ENCODE measurements at places on chromosomes 7 and 10.
A peak's percentile ranks its signal among the peaks of the same experiment; 100 is the strongest.

- no peak for DNase-seq
Measured at GRCh38 chr7:52017802-52018679, 701.4 kb upstream of the COBL start.

DNA sequence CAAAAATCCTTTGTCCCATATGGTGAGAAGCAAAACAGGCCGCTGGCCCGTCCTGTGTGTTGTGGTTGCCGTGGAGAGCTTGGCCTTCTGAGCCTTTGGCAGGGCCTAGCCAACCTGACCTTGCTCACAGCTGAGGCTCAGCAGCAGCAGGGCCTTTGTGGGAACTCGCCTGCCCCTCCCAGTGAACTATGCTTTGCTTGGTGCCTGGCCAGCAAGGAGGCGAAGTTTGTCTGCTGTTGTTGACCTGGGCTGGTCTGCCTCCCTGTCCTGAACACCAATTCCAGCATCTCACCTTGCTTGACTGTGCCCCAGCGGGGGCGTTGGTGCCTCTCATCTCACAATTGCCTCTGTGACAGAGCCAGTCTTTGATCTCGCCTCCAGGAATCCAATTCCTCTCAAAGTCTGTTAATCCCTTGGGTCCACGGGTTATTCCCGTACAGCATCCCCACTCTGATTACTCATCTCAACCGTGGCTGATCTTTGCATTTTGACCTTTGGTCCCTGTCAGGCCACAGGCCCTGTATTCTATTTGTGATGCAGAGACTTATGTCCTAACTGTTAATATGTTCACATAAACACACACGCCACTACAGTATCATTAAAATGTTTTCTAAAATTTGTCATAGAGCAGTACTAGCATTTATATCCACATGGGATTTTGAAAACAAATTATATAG, 22.6 kb downstream of the EPDR1 start:
- no peak for DNase-seq

- DNase-seq = no peak
Measured at GRCh38 chr7:31111109-31111451, 59.0 kb downstream of the ADCYAP1R1 start.

DNA sequence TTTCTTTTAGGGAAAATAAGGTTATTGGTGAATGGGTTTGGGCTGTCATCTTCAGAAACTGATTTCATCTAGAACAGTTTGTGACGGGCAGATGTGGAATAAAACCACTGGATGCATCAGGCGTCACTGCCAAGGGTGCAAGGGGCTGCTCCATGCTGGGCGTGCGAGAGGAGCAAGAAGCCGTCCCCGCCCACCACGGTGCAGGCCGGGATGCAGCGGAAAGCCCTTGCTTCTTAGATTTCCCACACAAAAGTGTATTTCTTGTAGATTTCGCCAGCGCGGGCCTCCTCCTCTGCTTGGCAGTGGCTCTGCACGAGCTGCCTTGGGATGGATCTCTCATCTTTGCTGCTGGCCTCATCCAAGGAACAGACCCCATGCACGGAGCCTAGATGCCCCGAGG, 189.3 kb downstream of the CUX1 start:
- DNase-seq = no peak

DNA sequence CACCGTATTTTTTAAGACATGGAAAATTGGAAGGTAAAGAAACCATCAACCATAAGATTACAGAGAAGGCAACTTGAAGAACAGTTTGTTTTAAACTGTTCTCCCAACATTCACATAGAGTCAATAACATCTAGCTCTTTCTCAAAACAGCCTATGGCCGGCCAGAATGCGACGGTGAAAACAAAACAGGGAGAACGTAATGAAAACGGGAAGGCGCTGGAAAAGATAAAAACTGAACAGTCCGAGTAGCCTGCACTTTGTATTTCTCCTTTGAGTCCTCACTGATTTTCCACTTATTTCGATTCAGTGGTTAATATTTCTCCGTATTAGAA, 637 bp downstream of the MICU1 start:
- no peak for DNase-seq

- DNase-seq = no peak
Measured at GRCh38 chr7:155885167-155886155, 73.2 kb upstream of the SHH start.

- no peak for DNase-seq
Measured at GRCh38 chr10:9024210-9024609, 969.7 kb downstream of the GATA3 start.

DNA sequence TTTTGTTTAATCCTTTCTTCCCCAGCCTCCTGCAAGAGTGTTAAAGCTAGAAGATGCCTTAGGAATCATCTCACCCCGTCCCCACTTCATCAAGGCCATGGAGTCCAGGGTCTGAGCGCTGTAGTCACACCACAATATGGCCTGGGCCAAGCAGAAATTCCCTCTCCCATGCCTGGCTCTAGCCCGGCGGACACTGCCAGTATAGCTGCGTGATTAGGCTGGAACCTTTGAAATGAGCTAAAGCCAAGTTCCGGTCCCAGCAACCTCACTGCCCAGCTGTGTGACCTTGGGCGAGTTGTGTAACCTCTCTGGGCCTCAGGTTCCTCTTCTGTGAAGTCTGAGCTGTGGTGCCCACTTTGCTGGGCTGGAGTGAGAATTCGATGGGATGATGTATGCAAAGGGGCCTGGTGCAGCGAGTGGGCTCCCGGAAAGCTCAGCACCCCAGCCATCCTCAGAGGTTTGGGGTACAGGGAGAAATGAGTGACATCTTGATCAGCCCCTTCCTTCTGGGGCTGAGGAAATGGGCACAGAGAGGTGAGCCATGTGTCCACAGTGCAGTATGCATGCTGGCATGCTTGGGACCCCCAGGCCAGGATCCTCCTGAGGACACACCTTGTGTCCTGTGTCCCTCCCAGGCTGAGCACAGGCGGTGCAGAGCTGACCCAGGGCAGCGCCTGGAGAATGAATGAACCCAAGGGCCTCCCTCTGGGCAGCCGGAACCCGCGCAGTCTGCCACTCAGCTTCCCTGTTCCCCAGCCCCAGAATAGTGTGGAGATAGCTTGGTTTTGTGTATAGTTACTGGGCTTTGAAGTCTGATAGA, 118.6 kb downstream of the ZMIZ1 start:
- no peak for DNase-seq

DNA sequence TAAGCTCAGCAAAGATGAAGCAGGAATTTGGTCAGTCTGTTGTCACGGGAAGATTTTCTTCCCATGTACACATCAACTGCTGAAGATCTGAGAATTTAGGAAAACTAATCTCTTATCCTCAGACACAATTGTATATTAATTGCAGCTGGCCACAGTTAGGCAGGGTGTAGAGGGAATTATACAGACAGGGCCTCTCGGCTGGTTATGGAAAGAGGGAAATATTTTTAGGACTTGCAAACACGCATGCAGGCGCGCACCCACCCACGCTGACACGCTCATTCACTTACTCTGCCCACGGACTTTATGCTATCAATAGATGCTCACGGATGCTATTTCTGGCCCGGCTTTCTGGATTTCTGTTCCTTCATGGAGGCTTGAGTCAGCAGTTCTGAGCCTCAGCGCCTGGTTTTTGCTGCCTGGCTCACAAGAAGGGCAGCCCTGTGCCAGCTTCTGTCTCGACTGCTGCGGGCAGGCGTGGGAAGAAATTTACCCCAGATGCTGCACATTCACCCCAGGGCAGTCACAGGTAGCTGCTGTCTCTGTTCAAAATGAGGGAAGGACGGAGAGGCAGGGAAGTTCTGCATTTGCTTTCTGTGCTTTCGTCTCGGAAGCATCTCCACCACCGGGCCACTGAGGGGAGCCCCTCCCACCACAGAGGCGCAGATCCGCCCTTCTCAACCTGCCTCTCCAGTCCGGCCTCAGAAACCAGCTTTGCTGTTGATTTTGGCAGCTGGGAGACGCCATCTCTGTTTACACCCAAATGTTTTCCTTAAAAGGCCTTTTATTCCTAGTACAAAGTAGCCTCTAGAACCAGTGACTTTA, 116.3 kb upstream of the BTBD16 start:
- DNase-seq = no peak

GRCh38 chr7:138499340-138499739, 39.3 kb downstream of the TRIM24 start:
- DNase-seq = no peak

DNA sequence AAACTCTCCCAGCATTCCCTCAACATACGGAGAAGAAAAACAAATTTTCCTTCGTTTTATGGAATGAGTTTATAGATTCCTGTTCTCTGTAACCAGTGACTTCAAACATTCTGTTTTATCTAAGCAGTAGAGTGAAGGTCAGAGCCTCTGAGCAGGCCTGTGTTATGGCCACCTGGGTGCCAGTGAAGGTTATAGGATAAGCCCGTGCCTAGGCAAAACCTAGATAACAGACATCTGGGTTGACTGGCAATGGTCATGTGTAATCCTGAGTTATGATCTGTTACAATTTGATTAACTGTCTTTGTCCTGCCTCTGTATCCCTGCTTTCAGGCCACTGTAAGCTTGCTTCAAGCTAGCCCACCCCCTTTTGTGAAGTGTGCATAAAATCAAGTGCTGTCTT, 8.3 kb downstream of the LSM5 start:
- DNase-seq = no peak

DNA sequence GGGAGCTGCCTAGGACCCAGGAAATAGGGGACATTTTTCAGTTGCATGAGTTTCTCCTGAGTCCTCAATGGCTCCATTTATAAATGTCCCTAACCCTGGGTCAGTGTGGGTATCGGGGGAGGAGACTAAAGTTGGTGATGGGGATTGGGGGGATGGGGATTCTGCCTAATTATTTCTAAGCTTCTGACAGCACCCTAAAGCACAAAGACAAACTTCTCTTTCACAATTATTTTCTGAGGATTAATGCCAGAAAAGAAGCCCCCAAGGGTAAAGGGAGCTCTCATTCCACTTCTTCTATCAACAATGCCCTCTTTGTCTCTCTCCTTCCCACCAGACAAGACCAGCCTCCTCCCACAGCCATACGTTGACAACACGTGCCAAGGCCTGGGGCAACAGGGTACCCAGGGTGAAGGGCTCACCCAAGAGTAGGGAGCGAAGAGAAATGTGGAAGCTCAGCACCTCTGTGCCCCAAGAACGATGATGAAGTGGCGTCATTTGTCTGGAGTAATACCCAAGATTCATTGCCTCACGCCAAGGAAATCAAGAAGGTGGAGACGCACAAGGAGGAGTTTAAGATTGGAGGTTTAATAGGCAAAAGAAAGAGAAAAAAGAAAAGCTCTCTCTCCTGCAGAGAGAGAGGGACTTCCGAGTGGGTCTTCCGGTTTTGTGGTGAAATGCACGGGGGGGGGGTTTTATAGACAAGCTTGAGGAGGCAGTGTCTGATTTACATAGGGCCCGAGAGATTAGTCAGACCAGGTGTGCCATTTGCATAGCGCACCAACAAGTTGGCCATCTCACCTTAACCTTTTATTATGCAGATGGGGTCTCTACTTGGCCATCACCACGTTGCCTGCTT, 14.4 kb upstream of the GJC3 start:
- DNase-seq = peak; percentile 27

- no peak for DNase-seq
Measured at GRCh38 chr7:101058355-101058754, 26.9 kb upstream of the TRIM56 start.

DNA sequence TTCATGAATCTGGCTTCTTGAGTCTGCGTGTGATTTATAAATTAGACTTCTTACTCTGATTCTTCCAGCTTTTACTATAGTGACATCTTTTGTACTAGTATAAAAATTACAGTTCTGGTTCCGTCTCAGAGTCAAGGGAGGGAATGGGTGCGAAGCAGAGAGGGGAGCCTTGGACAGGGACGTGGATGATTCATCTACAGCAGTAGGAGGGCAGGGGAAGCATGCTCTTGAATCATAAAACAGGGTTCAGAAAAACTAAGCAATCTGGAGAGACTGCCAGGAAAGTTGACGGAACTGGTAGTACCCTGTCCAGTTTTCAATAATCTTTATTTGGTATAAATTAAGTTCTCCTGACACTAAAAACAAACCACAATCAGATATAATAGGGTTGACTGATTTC, 58.1 kb downstream of the ITGA8 start:
- DNase-seq = no peak

DNA sequence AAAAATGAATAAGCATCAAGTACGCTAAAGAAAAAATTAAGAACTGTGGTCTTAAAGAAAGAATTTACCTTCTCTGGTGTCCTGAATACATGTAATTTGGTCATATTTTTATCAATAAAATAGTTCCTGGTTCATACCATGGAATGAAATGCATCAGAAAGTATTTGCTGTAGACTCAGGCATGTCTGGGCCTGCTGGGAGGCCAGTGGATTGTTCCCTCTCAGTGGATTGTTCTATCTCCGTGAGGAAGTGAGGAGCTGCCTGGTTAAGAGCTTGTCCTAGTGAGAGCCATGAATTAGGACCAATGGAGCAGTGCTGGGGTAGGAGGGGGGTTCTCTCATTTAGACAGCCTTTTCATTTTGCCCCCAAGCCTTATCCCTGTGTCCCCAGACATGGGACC, 211.7 kb upstream of the HABP2 start:
- DNase-seq = no peak

DNA sequence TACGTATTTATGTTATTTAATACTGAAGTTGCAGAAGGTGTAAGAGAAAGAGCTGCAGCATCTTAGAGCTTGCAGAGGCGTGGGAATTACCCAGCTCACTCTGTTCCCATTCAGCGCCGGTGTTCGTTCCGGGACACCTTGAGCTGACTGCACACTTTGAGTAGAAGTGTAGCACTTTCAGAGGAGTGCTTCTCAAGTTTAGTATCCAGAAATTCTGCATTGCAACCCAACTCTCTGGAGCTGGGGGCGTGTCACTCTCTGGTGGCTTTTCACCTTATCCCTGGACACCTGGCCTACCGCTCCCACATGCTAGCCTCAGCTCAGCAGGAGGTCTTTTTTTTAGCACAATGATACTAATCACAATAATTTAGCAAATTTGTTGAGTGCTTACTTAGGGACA, 66.4 kb upstream of the SHH start:
- DNase-seq = peak; percentile 40

DNA sequence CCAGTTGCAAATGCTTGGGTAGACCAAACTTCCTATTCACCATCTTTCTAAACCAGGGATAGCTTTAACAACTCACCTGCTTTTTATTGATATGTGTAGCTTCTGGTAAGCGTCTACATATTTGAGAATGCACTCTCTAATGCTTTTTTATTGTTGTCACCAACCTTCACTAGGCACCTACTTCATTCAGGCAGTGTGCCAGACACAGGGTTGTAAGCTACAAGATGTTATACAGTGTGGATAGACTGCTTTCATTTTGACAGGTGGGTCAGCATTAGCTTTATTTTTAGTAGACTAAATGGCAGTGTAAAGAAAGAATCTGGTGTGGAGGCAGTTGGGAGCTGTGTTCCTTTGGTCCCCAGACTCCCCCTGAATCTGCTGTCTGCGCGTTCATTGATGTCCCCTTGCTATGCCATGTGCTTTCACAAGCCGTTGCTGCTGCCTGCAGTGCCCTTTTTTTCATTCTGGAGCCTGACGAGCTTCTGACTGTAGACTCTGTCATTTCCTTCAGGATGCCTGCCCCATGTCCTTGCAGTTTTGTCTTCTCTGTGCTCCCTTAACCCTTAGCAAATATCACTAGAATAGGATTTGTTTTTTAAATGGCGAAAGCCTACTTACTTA, 32.1 kb downstream of the NRF1 start:
- DNase-seq = peak; percentile 37

DNA sequence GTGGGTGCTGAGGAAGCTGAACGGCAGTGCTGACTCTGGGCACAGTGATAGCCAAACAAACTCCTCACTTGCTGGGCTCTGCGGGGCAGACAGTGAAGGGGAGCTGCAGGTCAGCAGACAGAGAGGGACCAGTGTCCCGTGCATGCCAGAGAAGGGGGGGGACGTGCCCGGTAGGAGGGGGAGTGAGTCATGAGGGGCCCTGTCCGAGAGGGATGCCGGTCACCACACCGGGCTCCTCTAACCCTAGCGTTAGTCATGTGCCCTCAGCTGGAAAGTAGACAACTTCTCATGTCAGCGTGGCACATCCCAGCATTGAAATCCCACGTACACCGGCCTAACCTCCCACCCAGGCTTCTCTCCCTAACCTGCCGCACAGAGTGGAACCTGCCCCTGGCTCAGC, 117.1 kb upstream of the DPP6 start:
- no peak for DNase-seq
